Stimulated activated CD4-positive, alpha-beta T cell treated with anti-CD3 and anti-CD28 coated beads, TNF-alpha, amount 100 ng/mL, for 4 hours (primary cell): ENCODE measurements at places on chromosomes 12 and 14.

GRCh38 chr14:99249389-99249788 lies 22.6 kb downstream of the BCL11B start:
- no peak for DNase-seq

DNA sequence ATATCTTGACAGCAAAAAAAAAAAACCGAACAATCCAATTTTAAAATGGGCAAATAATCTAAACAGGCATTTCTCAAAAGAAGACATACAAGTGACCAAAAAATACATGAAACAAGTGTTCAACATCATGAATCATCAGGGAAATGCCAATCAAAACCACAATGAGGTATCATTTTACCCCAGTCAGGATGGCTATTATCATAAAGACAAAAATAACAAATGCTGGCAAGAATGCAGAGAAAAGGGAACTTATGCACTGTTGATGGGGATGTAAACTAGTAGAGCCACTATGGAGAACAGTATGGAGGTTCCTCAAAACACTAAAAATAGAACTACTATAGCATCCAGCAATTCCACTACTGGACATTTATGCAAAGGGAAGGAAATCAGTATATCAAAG lies 448.2 kb downstream of the RGS6 start:
- no peak for DNase-seq

DNA sequence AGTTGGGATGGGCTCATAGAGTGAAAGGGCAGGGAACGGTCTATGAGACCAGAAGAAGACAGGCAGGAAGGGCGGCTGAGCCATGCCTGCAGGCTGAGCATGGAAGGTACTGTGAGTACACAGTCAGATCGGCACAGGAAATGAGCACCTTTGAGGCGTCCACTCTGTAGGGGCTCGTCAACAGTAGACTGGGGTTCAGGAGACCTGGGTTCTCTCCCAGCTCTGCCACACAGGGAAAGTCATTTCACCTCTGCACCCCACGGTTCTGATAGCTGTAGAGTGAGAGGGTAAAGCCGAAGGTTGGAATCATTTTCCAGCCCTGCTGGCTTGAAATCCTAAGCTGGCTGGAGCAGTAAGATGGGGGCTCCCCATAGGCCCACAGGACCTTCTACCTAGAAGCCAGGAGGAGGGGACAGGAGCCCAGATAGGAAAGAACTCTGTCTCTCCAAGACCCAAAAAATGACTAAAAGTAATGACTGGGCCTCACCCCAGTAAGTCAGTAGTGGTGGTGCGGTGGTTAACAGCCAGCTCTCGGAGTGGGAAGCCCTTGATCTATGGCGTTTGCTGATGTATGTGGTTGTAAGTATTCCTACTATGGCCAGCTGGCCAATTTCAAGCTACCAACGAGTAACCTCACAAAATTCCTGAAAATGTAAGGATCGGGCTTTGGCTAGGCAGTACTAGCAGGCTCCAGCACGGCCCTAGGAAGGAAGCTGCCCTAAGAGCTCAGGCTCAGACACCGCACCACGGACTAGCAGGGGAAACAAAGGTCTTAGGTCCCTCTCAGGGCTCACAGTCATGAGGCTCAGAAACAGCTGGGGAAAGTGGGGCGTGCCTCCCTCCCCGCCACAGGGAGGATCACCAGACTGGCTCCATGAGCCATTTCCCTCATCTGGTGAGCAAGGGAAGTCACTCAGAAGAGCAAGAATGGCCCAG lies 10.3 kb upstream of the CD27 start:
- DNase-seq = no peak

DNA sequence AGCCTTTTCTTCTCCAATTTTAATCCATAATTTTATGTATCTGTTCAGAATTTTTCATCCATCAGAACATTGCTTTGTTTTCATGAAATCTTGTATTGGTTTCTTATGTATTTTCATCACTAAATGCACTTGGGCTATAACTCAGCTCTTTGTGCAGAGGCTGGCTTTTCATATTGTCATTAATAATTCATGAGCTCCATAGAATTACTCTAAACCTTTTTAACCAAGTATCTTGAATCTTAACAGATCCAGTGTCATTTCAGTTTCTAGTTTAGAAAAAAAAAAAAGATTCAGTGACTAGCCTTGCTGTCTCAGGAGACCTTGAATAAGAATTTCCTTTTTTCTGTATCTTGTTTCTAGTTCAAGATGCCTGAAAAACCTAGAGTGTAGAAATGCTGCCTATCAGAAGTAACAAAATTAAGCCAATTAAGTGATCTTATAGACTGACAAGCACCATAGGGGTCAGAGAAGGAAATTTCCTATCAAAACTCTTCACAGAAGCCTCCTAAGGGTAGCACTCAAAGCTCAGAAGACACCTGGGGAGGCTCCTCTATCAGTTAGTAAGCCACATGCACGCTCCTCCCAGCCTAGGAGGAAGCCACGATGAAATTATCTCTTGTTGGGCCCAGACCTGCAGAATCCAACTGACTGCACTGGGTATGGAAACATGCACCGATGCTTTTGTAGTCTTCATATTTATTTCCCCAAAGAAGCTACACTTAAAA lies 163.4 kb downstream of the KICS2 start:
- DNase-seq = no peak

DNA sequence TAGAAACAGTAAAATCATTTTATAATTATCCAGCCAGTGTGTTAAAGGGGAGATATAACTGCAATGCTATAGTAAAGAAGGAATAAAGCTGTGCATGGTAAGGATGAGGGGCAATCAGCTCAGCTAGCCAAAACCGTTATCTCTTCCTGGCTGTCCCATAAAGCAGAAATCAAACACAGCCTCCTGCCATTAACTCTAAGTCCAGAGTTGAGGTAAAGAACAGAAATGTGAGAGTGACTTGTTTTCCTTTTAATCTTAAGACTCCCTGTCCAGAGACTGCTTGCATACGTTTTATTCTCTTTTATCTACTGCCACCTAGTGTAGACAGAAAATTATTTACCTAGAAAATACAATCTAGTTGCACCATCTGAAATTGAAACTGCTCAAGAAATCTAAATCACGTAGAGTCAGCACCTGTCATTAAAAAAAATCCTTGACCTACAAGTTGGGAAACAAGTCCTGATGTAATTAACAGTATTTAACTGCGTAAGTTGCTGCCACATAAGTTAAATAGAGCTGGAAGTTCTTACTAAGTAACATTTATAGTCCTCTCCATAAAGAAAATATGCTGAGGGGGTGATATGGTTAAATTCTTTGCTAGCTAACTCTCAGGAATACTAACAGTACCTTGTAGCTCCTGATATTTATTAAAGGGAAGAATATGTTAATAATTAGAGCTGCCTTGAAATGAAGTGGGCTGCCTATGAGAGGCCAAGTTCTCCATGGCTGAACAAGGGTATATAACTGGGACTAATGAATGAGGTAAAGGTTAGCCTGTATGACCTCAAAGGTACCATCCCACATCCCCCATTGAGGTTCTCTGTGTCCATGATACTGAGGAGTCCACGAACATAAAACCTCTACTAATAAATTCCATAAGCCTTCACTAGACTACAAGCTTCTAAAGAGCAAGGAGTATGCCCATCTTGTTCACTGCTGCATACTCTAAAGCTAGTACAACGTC lies 62.7 kb downstream of the GALNT4 start:
- DNase-seq = no peak
